ENCODE measurements at places on chromosomes 1 and 21.

- H3K4me3 ChIP-seq, result no peak overlapping the region
- H3K36me3 ChIP-seq, result no peaks in the 10 kb centered on the region
- H3K27ac ChIP-seq, result no peak overlapping the region
- DNase-seq, result no peak
Observed at GRCh38 chr1:247358920-247359319, 27.3 kb upstream of the ZNF496 start.

- H3K27me3 ChIP-seq, result peaks cover 7% of the 10 kb centered on the region
- H3K4me3 ChIP-seq, result no peak overlapping the region
- no peak for DNase-seq
- no peaks in the 10 kb centered on the region for H3K4me1 ChIP-seq
Observed at GRCh38 chr1:108209456-108210108, 9.4 kb upstream of the SLC25A24 start.

DNA sequence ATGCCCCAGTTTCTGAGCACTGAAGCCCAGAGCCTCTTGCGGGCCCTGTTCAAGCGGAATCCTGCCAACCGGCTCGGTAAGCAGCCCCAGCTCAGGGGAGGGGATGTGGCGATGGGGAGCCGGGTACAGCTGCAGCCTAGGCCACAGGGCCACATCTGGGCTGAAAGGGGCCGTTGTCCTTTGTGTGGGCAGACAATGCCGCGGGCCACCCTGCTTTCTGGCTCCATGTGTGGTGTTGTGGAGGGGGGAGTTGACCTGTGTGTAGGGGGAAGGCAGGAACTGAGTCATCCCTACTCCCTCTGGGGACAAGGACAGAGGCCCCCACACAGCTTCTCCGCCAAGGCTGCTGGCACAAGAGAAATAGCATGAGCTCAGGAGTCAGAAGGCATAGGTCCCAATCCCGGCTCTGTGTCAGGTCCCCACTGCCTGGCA, 26.0 kb downstream of the RPS6KA1 start:
- peaks cover 15% of the 10 kb centered on the region for H3K4me1 ChIP-seq
- H3K27me3 ChIP-seq, result no peaks in the 10 kb centered on the region
- no peak overlapping the region for H3K27ac ChIP-seq
- no peak overlapping the region for H3K4me3 ChIP-seq
- DNase-seq, result no peak
- H3K36me3 ChIP-seq, result peaks cover 68% of the 10 kb centered on the region

- no peaks in the 10 kb centered on the region for H3K27me3 ChIP-seq
- peak overlapping the region; percentile 100 for H3K4me3 ChIP-seq
- peak; percentile 41 for DNase-seq
- H3K27ac ChIP-seq, result peak overlapping the region; percentile 96
- H3K36me3 ChIP-seq, result no peaks in the 10 kb centered on the region
- H3K4me1 ChIP-seq, result peaks cover 33% of the 10 kb centered on the region
Observed at GRCh38 chr1:167935216-167936067, 1.0 kb upstream of the DCAF6 start.

DNA sequence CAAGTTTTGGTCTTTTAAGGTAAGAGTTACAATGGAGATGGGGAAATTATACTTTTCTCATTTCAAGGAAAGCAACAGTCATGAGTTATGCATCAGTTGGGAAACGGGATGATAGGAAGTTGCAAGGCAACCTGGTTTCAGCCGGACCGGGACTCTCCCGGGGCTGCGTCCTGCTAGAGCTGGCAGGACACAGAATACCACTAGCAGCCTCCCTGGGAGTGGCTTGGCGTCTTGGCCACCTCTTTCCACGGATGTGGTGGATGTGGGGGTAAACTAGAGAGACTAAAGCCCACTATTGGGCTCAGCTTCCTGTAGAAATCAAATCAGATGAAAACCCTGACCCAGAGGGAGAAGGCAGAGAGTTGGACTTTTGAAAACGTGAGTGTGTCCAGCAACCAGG, 71.9 kb downstream of the ADARB1 start:
- H3K27me3 ChIP-seq, result no peaks in the 10 kb centered on the region
- no peaks in the 10 kb centered on the region for H3K36me3 ChIP-seq
- H3K27ac ChIP-seq, result no peak overlapping the region
- no peaks in the 10 kb centered on the region for H3K4me1 ChIP-seq
- H3K4me3 ChIP-seq, result no peak overlapping the region

DNA sequence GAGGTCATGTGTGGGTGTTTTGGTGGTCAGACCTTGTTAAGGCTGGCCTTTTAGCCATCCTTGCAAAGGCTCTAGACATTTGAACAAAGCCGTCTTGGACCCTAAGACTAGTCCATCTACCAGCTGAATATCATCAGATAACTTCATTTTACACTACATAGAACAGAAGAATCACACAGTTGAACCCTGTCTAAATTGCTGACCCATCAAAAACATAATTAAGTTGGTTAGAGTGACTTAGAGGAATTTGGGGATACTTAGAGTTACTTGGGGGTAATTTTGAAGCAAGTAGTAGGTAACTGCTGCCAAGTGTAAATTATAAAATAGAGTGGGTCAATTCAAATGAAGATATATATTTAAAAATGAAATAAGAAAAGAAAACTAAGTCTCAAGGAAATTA, 102.9 kb upstream of the ADGRL4 start:
- H3K4me1 ChIP-seq, result no peaks in the 10 kb centered on the region
- H3K4me3 ChIP-seq, result no peak overlapping the region
- no peak for DNase-seq
- H3K36me3 ChIP-seq, result no peaks in the 10 kb centered on the region

DNA sequence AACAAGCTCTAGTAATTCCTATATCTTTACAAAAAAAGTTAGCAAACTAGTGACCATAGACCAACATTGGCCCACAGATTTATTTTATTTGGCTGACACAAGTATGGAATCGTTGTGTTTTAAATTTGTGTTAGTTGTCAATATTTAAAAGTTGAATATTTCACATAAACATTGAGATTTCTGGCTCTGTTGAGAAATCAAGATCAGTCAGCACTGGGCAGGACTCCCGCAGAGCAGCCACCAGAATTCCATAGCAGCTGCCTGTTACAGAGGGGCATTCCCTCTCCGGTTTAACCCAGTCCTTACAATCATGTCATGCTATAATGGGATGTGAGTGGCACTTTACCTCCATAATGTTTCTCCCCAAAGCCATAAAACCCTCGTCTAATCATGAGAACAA, 79.2 kb upstream of the NRIP1 start:
- H3K4me3 ChIP-seq, result no peak overlapping the region
- H3K36me3 ChIP-seq, result no peaks in the 10 kb centered on the region
- H3K27me3 ChIP-seq, result peaks cover 3% of the 10 kb centered on the region
- H3K27ac ChIP-seq, result no peak overlapping the region

GRCh38 chr1:211369640-211370039, 43.0 kb downstream of the TRAF5 start:
- no peak overlapping the region for H3K27ac ChIP-seq
- no peaks in the 10 kb centered on the region for H3K27me3 ChIP-seq
- no peaks in the 10 kb centered on the region for H3K4me1 ChIP-seq
- no peak overlapping the region for H3K4me3 ChIP-seq
- DNase-seq, result no peak
- H3K36me3 ChIP-seq, result peaks cover 27% of the 10 kb centered on the region

DNA sequence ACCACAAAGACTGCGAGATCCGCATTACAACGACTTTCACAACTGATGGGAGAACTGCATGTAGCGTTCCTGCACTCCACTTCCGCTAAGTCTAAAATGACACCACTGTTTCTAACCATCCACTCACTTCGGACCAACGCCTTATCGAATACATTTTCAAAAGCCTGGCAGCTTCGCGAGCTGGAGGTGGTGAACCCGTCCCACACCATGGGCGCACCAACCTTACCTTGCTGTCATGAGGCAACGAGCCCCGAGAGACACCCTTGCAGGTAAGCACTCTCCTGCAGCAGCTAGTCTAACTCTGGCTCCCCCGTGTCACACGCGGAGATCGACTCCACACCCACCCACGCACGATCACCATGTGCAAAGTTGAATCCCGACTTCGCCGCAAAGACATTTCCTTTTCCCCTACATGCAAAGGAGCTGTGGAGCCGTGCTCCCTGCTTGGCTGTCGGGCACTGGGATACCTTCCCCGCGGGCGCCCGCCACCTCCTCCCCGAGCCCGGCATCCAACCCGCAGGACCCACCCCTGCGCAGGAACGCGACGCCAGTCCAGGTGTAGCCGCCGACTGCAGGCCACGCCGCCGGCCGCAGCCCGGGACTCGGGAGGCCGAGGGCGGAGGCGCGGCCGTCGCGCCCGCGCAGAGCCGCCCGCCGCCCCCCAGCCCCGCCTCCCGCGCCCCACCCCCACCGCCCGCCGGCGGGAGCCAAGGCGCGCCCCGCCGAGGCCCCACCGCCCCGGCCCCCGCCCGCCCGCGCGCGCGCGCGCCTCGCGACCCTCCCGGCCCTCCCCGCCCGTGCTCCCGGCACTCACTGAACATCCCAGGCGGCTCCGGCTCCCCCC, 629 bp downstream of the TAF5L start:
- H3K4me3 ChIP-seq, result peak overlapping the region; percentile 89
- no peaks in the 10 kb centered on the region for H3K27me3 ChIP-seq
- peak overlapping the region; percentile 71 for H3K27ac ChIP-seq
- peaks cover 38% of the 10 kb centered on the region for H3K4me1 ChIP-seq
- no peaks in the 10 kb centered on the region for H3K36me3 ChIP-seq

DNA sequence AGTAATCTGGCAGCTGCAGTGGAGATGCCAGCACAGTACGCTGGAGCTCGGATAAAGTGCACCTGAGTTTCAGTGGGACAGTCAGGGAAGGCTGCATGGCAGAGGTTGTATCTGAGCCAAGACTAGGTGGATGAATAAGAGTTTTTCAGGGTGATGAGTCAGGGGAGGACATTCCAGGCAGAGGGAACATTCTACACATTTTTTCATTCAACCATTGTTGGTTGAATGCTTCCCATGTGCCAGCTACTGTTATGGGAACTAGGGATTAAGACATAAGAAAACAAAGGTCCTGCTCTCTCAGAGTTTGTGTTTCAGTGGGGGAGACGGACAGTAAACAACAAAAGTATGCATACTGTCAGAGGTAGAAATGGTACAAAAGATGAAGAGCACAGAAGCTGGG, 5.2 kb downstream of the LEPR start:
- no peak for DNase-seq
- no peak overlapping the region for H3K4me3 ChIP-seq
- no peak overlapping the region for H3K27ac ChIP-seq
- H3K27me3 ChIP-seq, result no peaks in the 10 kb centered on the region
- H3K36me3 ChIP-seq, result peaks cover 4% of the 10 kb centered on the region

- no peaks in the 10 kb centered on the region for H3K36me3 ChIP-seq
- peak overlapping the region; percentile 7 for H3K27ac ChIP-seq
- DNase-seq, result peak; percentile 11
Observed at GRCh38 chr1:201739492-201740085, 89.4 kb upstream of the IPO9 start.

- H3K4me3 ChIP-seq, result no peak overlapping the region
- no peaks in the 10 kb centered on the region for H3K4me1 ChIP-seq
- no peak for DNase-seq
- H3K36me3 ChIP-seq, result peaks cover 12% of the 10 kb centered on the region
Observed at GRCh38 chr1:220176540-220176939, 82.6 kb downstream of the IARS2 start.

DNA sequence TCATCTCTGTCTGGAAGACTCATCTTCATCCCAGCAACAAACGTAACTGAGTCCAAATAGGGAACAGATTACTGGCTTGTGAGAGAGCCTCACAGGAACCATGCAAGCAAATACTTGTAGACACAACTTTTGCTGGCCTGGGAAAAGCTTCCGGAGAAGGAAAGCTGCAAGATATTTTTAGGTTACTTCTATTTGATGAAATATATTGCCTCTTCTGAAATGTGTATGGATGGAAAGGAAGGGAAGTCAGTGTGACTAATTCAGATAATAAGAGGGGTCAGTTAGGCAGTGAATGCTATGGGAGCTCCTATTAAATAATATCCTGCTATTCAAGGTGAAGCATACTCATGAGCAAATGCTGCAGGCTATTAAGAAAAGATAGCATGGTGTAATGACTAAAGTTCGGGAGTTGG, 20.4 kb upstream of the FGGY start:
- H3K36me3 ChIP-seq, result no peaks in the 10 kb centered on the region
- H3K4me3 ChIP-seq, result no peak overlapping the region
- no peaks in the 10 kb centered on the region for H3K27me3 ChIP-seq
- no peaks in the 10 kb centered on the region for H3K4me1 ChIP-seq
- no peak overlapping the region for H3K27ac ChIP-seq

GRCh38 chr1:158289811-158290210, at the start of gene CD1C:
CD1C (plus strand) TSS chr1:158289923; CDS start chr1:158290065, 142 bp downstream.
- DNase-seq, result no peak
- H3K27me3 ChIP-seq, result no peaks in the 10 kb centered on the region
- H3K27ac ChIP-seq, result no peak within 1 kb of the TSS
- H3K4me3 ChIP-seq, result no peak within 1 kb of the TSS
- no peaks in the 10 kb centered on the region for H3K36me3 ChIP-seq

- no peak for DNase-seq
- peak overlapping the region; percentile 53 for H3K4me3 ChIP-seq
- no peaks in the 10 kb centered on the region for H3K36me3 ChIP-seq
- H3K4me1 ChIP-seq, result peaks cover 12% of the 10 kb centered on the region
- H3K27ac ChIP-seq, result no peak overlapping the region
- peaks cover 26% of the 10 kb centered on the region for H3K27me3 ChIP-seq
Observed at GRCh38 chr1:225651872-225652728, 823 bp downstream of the ENAH start.

GRCh38 chr1:19529664-19530063, 44.3 kb upstream of the CAPZB start:
- no peak overlapping the region for H3K4me3 ChIP-seq
- no peaks in the 10 kb centered on the region for H3K27me3 ChIP-seq
- H3K4me1 ChIP-seq, result no peaks in the 10 kb centered on the region
- DNase-seq, result no peak

GRCh38 chr1:197614916-197615692, 160.2 kb downstream of the DENND1B start:
- no peaks in the 10 kb centered on the region for H3K27me3 ChIP-seq
- DNase-seq, result no peak
- no peak overlapping the region for H3K27ac ChIP-seq

DNA sequence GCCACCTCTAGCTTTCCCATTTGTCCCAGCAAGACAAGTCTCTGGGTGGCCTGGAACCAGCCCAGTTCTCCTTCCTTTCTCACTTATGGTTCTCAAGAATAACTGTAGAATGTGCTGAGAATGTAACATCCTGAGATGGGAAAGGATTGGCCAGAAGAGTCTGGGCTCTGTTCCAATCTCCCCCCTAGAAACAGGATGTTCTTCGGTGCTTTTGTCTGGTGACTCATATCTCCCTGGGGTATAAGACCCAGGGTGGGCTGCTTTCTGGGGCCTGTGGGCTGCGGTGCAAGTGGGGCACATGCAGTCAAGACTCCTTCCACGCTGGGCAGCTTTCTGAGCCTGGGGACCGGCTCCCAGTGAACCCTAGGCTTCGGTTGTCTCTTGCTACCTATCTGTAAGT, 251.2 kb upstream of the POU3F1 start:
- no peaks in the 10 kb centered on the region for H3K4me1 ChIP-seq
- no peak overlapping the region for H3K27ac ChIP-seq
- no peaks in the 10 kb centered on the region for H3K36me3 ChIP-seq
- no peak overlapping the region for H3K4me3 ChIP-seq
- no peak for DNase-seq
- peaks cover 5% of the 10 kb centered on the region for H3K27me3 ChIP-seq

- peaks cover 46% of the 10 kb centered on the region for H3K36me3 ChIP-seq
- no peaks in the 10 kb centered on the region for H3K27me3 ChIP-seq
- H3K4me3 ChIP-seq, result no peak overlapping the region
- H3K27ac ChIP-seq, result no peak overlapping the region
- no peak for DNase-seq
Observed at GRCh38 chr1:150832597-150832996, 24.5 kb upstream of the CTSK start.

- H3K4me1 ChIP-seq, result no peaks in the 10 kb centered on the region
- H3K4me3 ChIP-seq, result no peak overlapping the region
- H3K27ac ChIP-seq, result no peak overlapping the region
Observed at GRCh38 chr1:211648336-211648735, 27.1 kb downstream of the NEK2 start.

- no peak for DNase-seq
- H3K27me3 ChIP-seq, result no peaks in the 10 kb centered on the region
- no peak overlapping the region for H3K4me3 ChIP-seq
- no peaks in the 10 kb centered on the region for H3K4me1 ChIP-seq
- no peaks in the 10 kb centered on the region for H3K36me3 ChIP-seq
- H3K27ac ChIP-seq, result no peak overlapping the region
Observed at GRCh38 chr1:99441299-99442095, 177.2 kb downstream of the PLPPR4 start.

Measured in CD8-positive, alpha-beta memory T cell (primary cell).